Suppressor macrophage (primary cell): ENCODE measurements at places on chromosomes 11 and 22.

DNA sequence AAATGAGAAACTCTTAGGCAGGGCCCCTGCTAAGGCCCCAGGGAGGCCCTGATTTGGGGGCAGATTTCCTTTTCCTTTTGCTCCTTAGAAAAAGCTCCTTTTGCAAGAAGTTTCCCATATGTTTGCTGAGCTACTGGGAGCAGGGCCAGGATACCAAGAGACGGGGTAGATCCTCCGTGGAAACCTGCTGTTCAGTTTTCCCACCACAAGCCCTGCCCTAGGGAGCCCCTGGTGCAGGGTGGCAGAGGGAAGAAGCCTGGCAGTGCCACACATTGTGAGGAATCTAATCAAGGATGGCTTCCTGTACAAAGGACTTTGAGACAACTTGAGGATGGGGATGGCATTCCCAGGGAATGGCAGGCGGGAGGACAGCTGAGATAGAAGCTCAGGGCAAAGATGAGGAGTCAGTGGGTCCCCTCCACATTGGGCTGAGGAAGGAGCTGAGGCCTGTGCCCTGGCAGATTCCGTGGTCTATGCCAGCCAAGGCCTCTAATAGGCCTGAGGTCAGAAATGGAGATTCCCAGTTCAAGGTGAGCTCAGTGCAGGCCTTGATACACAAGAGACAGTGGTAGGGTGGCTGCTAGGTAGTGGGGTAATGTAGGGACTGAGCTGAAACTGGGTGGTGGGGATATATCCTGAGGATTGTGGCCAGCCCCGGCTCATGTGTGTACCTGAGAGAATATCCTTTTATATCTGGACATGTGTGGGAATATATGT, 15.0 kb downstream of the TUB start:
- DNase-seq = no peak

DNA sequence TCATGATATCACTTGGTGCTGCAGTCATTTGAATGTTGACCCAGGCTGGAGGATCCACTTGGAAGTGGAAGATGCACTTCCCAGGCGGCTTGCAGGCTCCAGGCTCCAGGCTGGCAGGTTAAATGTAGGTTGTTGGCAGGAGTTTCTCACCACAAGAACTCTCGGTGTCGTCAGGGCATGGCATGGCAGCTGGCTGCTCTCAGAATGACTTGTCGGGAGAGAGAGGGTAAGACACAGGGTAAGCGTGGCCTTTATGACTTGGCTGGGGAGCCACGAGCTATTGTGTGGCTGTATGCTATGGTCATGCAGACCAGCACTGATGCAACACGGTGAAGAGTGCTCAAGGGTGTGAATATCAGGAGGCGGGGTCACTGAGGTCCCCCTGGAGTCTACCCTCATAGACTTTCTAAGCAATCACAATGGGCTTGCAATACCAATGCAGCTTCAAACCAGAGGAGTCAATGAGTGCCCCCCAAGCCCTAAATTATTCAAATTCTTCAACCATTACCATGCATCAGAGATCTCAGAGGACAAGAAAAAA, 1027.7 kb downstream of the OPCML start:
- DNase-seq = no peak

- no peak for DNase-seq
These were observed 5.1 kb downstream of the FZD4 start for GRCh38 chr11:86949995-86950660.

GRCh38 chr11:43547889-43548381, 132.6 kb upstream of the HSD17B12 start:
- peak; percentile 14 for DNase-seq

DNA sequence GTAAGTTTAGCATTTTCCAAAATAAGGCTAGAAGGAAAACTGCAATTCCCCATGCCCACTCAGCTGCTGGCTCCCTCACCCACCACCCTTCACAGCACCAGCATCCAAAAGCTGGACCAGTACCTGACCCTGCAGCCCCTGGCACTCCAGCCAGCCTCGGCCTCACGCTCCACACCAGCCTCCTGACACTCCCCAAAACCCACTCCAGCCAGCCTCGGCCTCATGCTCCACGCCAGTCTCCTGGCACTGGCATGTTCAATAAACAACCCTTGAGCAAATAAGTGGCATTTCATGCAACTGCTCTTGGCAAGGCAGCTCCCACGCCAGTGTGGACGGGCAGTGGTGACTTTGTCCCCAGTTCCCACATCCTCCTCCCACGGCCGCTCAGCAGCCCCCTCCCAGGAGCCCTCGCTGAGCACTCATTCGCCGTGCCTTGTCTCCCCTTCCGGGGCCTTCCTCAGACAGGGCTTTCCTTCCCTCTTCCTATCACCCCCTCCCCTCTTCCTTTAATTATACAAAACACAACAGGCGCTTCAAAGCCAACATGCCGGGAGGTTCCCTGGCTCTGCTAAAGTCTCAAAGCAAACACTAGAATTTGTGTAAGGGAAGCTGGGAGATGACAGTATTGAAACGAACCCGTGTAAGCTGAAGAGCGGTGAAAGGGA, 6.8 kb downstream of the TOLLIP start:
- no peak for DNase-seq

- no peak for DNase-seq
These were observed 1.5 kb downstream of the CHEK1 start for GRCh38 chr11:125626288-125626950.

- peak; percentile 34 for DNase-seq
These were observed 28.5 kb downstream of the MAML2 start for GRCh38 chr11:96314326-96315020.

- DNase-seq = peak; percentile 68
These were observed 23.1 kb upstream of the MICAL2 start for GRCh38 chr11:12087075-12088004.

DNA sequence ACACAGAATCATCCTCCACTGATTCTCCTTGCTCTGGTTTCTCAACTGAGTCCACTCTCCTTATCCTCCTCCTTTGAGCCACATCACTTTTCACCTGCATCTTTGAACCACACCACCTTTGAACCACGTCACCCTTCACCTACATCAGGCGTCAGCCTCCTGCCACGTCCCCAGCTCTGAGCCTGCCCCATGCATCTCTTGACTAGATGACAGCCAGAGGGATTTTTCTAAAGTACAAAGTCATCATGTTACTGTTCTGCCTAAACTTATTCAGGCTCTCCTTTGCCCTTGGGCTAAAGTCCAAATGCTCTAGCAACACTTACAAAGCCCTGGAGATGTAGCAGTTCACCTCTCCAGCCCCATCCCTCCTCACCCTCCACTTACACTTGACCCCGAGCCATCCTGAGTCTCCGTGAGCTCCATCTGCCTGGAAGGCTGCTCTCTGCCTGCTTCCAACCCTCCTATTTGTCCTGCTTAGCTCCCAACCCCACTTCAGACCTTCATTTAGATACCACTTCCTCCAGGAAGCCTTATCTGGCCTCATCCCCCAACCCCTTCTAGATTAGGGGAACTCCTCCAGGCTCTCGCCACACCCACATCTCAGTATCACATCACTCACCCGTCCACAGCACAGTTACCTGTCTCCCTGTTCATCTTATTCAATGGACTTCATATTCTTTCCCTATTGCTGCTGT, 3.7 kb upstream of the MS4A10 start:
- no peak for DNase-seq

DNA sequence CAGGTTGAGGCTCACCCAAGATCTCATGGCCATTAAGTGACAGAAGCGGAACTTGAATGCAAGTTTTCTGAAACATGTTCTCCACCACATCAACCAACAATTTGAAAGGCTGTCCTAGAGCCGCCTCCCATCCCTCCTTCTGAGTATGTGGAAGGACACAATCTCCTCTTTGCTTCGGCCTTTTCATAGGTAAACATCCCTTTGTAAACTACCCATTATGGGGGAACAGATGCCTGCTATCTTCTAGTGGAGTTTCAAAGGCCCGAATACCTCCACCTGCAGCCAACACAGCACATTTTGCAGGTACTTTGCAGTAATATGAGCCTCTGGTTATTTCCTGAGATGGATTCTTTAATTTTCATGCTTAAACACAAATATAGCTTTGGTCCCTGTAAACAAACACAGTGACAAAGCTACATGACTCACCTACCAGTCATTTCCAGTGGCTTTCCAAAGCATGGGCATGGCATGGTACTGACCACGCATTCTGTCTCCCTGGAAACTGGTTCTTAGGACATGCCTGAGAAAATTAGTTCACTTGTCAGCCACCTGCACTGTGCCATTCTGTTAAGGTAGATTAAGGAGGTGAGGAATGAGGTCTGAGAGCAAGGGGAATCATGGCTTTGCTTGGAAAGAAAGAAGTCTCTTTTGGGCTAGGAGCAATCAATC, 60.2 kb downstream of the EHF start:
- DNase-seq = no peak

GRCh38 chr11:28296426-28296825, 188.2 kb downstream of the METTL15 start:
- DNase-seq = no peak

DNA sequence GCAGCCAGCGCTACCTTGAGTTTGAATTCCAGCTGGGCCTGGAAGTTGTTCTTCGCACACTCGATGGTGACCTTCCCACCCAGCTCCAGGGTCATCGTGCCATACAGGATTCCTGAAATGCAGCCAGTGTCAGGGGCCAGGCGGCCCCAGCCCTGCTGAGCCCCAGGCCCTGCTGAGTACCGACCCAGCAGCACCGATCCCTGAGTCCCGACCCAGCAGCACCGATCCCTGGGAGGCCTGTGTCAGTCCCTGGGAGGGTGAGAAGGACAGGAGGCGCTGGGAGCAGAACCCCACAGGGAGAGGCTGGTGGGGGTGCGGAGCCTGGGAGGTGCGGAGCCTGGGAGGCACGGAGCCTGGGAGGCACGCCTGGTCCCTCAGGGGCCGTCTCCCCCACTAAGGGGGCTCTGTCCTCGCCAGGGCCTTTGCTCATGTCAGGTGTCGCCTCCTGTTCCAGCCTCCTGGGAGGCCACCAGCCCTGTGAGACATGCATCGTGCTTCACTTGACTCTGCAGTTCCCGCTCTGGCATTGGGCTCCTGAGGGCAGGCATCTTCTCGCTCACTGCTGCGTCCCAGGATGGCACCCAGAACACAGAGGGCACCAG, 37.1 kb upstream of the CARS1 start:
- DNase-seq = no peak

DNA sequence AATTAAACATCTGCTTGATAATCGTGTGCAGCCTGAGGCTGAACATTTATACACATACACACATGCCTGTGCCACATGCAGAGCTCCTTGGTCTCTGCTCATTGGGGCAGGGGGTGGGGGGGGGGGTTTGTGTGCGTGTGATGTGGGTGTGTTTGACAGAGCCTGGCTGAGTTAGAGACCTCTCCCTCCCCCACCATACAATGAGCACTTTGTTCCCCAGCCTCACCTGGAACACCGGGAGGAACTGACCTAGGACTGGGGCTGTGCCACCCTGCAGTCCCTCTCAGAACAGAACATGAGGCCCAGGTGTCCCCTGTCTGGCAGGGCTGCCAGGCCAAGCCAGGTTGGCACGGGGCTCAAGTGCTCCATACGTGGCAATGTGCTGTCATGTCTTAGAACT, 96.6 kb downstream of the TP53I11 start:
- no peak for DNase-seq

- DNase-seq = peak; percentile 88
These were observed 2.1 kb downstream of the FAM111A start for GRCh38 chr11:59144579-59145345.

GRCh38 chr11:31417357-31417756, 47.7 kb downstream of the DNAJC24 start:
- DNase-seq = no peak

DNA sequence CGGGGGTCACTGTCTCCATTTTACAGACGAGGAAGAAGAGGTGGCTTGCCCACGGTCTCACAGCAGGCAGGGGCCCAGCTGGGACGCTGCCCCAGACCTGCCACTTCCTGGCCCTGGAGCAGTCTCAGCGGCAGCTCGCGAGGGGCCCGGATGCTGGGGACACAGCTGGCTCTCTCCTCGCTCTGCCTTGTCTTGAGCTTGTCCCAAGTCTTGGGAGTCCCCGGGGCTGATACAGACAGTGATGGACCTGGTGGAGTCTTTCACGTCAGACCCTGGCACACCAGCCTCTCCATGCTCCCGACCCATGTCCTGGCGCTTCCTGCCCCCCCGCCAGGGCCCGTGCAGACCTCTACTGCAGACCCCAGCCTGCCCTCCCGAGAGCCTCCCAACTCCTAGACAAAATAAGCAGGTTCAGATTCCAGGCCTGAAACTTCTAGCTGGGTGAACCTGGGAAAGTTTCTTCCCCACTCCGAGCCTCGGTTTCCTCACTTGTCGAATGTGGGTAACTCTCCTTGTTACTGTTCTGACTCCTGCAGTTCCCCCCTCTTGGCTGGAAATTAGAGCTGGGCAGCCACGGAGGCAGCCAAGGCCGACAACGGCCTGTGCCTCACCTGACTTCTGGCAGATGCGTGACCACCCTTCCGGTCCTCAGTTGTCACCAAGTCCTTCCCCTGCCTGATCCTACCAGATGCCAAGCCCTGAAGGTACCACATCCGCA, 145.4 kb downstream of the CACNA1I start:
- DNase-seq = no peak

- peak; percentile 23 for DNase-seq
These were observed 1.4 kb downstream of the PATZ1 start for GRCh38 chr22:31344578-31345330.

GRCh38 chr22:26839216-26839615, 181.8 kb downstream of the MIAT start:
- no peak for DNase-seq

- no peak for DNase-seq
These were observed 79.3 kb downstream of the MICAL2 start for GRCh38 chr11:12189543-12190235.

DNA sequence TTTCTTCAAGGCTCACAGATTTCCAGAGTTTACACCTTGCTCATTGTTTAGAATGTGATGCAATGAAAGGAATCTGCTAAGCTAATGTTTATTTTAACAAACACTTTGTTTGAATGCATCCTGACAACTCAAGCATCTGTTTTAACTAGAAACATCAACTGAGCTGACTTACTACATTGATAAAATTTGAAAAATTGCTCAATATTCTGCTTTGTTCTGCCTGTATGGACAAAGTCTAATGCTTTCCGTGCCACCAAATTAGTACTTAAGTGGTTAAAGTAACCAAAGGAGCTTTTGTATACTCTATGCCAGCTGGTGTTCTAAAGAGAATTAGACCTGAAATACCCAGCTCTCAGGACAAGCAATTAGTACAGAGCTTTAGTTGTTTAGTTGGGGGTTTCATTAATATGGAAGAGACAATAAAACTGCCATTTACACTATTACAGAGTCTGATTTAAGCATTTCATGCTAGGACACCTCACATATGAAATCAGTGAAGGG, 105.2 kb downstream of the MAML2 start:
- no peak for DNase-seq

- DNase-seq = no peak
These were observed 226.9 kb downstream of the SNX19 start for GRCh38 chr11:130689222-130689908.

GRCh38 chr11:102564110-102564509, 33.6 kb upstream of the MMP7 start:
- peak; percentile 45 for DNase-seq

GRCh38 chr11:134170919-134171281, 52.9 kb downstream of the NCAPD3 start:
- no peak for DNase-seq
